ENCODE measurements at places on chromosomes 12 and 14.

GRCh38 chr12:78804262-78804661 is 60.3 kb upstream of the SYT1 start:
- DNase-seq, result no peak

DNA sequence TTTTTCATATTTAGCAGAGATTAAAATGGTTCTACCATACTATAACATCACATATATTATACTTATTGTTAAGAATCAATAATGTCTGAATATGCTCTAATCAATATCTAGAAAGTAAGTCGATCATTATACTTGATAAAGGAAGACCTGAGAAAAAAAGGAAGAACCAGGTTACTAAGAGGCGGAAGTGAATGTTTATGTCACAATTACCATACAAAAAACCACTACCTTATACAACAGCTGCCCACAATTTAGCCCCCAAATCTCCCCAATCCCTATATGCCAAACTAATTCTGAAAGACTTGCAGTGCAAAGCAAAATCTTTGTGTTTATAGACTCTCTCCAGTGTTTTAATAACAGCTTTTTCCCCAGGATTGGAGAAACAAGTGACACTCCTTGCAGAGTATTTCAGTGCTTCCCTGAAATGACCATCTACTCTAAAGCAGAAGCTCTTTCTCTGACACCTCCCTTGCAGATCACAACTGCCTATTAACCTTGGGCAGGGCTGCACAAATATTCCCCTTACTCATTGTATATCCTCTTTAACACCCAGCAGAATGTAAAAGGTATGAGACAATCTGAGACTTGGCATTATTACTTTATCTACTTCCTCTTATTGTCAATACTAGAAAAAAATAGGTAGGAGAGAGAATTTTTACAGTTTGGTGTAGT is 12.7 kb upstream of the SLC2A3 start:
- no peak for DNase-seq

DNA sequence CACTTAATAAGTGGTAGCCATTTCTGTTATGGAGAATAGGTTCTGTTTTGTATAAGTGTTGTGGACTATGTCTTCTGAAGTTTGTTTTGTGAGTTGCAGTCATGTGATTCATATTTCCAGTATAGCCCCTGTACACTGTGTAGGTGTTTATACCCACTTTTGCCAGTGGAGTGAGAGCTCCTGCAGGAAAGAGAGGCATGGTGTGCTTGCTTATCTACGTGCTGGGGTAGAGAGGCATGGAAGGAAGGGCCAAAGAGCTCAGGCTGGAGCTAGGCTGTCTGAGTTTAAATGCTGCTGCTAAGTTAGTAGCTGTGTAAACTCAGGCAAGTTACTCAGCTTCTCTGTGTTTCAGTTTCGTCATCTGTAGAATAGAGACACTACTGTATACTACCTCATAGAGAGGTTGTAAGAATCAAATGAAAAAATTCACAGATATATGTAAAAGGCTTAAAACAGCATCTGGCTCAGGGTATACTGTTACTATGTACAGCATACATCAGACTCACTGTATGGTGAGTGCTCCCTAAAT is 88.2 kb upstream of the SLC38A2 start:
- no peak for DNase-seq

DNA sequence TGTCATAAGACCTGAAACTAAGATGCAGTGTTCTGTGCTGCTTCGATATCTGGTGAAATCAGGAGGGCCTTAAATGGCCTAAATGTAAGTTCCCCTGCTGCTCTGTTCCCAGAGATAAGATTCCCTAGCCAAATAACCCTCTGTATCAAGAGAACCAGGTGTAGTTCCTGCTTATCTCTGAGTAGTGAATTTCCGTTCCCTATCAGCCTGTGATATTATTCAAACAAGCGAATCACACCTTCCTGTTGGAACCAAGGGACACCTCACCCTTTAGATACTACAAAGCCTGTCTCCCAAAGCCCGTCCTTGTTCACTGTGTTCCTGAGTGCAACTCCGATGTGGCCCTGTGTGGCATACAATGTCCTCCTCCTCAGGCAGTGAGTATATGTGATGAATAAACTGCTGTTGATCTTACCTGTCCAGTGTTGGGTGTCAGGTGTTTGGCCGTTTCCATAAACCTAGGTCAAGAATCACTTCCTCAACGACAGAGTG is 52.2 kb upstream of the COCH start:
- DNase-seq, result no peak

- no peak for DNase-seq
Measured at GRCh38 chr12:14701809-14702568, 5.6 kb upstream of the GUCY2C start.
